ENCODE measurements at places on chromosomes 2 and 18.

- no peak for DNase-seq
Observed at GRCh38 chr18:24632158-24632988, 171.9 kb downstream of the HRH4 start.

DNA sequence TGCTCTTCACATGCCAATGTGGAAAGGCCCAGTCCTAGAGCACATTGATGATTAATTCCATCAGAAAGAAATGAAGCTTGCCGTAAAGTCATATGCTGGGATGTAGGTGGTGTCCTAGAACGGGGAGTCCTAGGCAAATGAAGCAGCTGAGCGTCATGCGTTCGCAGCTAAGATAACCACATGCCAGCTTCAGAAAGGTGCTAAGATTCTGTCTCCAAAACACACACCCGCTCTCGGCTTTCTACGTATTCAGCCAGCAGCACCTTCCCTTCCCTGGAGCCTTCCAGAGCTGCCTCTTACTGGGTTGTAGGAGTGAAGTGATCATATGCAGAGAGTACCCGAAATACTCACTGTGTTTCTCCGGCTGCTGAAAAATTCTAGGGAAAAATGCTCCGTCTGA is 421.6 kb upstream of the ID2 start:
- no peak for DNase-seq

GRCh38 chr18:75290737-75291358 is 80.3 kb downstream of the TSHZ1 start:
- no peak for DNase-seq

DNA sequence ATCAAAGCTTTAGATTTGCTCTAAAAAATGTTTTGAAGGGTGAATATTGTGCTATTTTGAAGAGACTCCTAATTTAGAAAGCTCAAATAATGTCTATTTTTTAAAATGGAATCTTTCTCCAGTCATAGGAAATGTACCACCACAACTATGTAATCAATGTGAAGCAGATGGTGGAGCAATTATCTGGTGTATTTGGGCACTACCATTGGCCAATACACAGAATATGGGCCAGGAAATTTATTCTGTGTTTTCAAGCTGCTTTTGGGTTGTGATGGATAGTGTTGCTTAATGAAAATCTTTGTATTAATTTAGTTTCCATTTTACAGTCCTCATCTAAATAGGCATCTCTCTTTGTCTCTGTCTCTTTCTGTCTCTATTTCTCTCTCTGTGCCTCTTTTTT is 17.1 kb upstream of the VWC2L start:
- no peak for DNase-seq

- DNase-seq: no peak
Observed at GRCh38 chr2:29448096-29448688, 333.0 kb downstream of the CLIP4 start.

- no peak for DNase-seq
Observed at GRCh38 chr2:237315170-237315828, 98.7 kb downstream of the COL6A3 start.

DNA sequence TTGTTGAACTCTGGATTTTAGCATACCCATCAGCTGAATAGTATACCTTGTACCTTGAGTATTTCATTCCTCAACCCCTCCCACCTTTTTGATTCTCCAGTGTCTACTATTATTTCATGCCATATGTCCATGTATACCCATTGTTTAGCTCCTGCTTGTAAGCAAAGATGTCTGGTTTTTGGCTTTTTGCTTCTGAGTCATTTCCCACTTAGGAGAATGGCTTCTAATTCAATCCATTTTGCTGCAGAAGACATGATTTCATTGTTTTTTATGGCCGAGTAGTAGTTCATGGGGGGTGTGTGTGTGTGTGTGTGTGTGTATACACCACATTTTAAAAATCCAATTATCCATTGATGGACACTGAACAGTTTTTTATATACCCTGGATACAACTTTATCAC is 24.3 kb upstream of the MOCOS start:
- DNase-seq: no peak

DNA sequence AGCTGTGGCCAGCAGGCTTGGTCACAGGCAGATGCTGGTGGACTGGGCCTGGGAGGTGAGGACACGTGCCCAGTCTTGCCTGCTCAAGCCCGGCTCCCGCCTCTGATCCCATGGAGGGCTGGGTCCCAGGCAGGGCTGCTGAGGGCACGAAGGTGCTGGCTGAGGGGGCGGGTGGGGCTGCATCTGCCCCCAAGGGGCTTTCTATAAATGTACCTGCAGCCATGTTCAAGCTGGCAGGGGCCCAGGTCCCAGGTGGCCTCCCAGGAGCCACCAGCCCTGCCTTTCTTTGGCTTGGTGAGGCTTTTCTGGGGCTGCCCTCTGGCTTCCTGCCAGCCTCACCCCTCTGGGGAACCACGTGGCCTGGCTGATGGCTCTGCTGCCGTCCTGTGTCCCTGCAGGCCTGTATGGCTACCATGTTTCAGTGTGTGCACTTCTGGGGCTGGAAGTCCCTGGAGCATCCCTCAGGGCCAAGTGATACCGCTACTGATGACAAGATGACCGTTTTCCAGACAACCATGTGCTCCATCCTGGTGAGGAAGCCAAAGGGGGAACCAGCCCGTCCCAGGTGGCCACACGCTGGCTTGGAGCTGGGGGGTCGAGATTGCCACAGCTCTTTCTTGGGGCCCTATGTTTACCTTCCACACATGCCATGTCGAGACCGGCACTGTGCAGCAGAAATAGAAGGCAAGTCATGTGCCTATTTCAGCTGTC is 23.2 kb downstream of the HJURP start:
- DNase-seq: no peak

Measured in activated T-cell treated with anti-CD3 and anti-CD28 coated beads for 4 hours (primary cell).